NCI-H1694 treated with DMSO at 0.1 percent for 48 hours (cell line): ENCODE measurements at places on chromosomes 12 and 14.

DNA sequence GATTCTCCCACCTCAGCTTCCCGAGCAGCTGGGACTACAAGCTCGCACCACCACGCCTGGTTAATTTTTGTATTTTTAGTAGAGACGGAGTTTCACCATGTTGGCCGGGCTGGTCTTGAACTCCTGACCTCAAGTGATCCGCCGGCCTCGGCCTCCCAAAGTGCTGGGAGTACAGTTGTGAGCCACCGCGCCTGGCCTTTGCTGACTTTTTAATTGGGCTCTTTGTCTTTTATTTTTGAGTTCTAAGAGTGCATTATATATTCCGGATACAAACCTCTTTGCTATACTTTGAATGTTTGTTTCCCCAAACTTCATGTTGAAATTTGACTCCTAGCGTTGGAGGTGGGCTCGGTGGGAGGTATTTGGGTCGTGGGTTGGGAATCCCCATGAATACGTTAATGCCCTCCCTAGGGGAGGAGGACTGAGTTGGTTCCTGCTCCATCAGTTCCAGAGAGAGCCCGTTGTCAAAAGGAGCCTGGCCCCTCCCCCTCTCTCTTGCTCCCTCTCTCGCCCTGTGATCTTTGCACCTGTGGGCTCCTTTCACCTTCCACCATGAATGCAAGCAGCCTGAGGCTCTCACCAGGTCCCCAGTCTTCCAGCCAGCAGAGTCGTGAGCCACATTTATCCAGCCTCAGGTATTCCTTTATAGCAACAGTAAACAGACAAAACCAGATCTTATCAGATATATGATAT lies 103.2 kb upstream of the EVL start:
- no peak for DNase-seq

GRCh38 chr12:34402228-34402898 lies 380.1 kb downstream of the ALG10 start:
- DNase-seq = no peak

GRCh38 chr14:33393231-33393894 lies 454.7 kb downstream of the NPAS3 start:
- DNase-seq = no peak

DNA sequence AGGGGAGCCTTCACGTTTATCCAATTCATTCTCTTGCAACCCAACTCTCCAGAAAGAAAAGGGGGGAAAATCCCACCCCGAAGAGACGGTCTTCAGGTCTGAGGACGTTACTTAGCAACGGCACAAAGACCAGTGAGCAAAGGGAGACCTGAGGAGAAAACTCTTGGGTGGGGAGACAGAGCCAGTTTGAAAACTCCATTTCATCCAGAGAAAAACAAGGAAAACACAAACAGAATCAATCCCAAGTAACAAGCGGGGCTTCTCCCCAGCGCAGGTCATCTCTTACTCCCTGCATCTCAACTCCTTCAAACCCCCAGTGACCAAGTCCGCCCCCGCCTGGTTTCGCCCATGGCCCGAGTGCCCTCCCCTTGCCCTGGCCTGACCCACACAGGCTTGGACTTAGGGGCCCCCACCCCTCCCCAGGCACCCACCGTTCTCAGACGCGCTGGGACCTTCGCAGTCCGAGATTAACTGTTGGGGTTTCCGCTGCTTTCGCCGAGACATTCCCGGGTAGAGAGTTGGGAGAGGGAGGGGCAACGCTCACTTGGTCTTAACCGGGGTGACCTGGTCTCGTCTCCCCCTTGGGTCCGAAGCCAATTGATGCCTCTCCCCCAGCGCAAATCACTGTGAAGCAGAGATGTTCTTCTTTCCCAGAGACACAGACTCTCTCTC lies 10.4 kb upstream of the SALL2 start:
- no peak for DNase-seq

DNA sequence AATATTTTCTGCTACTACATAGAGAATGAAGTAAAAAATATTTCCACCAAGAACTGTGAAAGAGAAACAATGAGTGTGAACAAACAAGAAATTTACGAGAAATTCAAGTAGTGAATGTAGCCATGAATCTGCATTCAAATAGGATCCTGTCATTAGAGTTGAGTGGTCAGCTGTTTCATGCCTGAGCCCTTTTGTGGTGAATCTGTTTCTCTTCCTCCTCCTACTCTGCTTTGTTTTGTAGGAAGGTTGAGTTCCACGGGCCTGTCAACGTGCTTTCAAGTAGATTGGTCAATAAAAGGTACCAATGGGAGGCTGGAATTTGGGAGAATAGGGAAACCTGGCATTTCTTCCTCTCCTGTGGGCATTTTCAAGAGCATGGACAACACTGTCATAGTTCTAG lies 1749.6 kb upstream of the FLRT2 start:
- no peak for DNase-seq

- no peak for DNase-seq
Observed at GRCh38 chr12:70711831-70712230, 74.6 kb upstream of the PTPRB start.

- DNase-seq = no peak
Observed at GRCh38 chr12:69338120-69338859, 9.9 kb upstream of the LYZ start.

DNA sequence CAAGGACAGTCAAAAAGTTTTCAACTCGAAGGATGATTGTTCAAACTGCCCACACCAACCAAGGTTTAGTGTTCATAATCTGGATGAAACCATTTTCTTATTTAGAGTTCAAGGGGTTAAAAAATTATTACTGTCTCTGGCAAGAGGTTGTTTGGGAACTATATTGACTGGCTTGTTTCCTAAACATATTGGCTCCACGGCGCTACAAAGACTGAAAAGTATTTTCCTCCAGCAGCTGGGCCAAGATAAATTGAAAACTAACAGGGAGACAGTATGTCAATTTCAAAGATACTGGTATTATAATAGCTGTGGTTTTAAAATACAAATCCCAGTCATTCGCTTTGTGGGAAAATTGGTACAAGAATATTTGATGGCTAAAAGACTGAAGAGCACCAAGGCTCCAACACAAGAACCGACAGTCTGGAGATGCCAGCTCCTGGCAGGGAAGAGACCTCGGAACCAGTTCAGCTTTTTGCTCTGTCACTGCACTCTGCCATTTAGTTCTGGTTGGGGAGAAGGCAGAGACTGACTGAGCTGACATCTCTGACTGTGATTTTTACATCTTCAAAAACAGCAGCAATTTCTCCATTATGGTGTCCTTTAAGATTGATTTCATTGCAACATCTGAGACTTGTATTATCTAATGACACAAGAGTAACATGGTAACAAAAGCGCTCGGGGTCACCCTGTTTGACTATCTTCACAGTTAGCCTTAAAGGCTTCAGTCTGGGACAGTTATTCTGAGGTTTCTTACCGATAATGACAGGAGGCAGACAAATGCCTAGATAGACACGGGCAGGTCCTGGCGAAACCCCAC lies 62.0 kb downstream of the ST8SIA1 start:
- no peak for DNase-seq

GRCh38 chr14:64758025-64758521 lies 53.8 kb downstream of the PLEKHG3 start:
- DNase-seq = no peak

DNA sequence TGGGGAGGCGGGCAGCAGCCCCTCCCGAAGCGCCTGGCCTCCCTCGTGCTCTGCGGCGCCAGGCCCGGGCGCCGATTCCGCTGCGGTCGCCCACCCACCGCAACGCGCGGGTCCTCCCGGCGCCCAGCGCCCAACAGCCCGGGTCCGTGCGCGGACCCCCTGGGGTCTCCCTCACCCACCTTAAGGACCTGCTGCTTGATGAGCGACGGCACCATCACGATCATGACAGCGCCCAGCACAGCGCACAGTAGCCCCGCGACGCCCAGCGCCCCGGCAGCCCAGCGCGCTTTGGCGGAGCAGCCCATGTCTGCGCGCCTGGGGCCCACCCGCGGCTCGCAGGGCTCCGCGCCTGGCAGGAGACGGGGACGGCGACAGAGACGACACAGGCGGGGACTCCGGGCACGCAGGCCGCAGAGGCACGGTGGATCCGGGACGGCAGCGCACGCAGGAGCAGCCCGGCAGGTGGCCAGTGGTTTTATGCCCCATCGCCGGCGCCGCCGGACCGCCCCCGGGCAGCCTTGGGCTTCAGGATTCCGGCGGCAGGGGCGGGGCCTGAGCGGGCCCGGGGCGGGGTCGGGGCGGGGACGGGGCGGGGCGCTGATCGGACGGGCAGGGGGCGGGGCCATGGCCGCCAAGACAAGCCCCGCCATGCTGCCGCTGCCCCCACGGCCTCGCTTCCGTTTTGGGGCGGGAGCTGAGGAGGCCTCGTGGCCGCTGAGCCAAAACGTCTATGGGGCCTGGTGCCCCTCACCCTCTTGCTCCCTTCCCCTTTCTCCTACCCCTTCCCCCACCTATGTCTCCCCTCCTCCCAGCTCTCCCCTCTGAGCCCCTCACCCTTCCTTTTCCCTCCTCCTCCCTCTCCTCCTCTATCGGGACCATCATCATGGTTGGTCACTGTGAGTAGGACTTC lies at the start of gene SCARB1:
TSS of gene SCARB1 (minus strand) at position 449 of the 910 bp plus-strand sequence. CDS start at position 305, 144 bp downstream.
- peak; percentile 59 for DNase-seq

- DNase-seq = peak; percentile 26
Observed at GRCh38 chr14:64800000-64800399, 79.7 kb downstream of the SPTB start.

DNA sequence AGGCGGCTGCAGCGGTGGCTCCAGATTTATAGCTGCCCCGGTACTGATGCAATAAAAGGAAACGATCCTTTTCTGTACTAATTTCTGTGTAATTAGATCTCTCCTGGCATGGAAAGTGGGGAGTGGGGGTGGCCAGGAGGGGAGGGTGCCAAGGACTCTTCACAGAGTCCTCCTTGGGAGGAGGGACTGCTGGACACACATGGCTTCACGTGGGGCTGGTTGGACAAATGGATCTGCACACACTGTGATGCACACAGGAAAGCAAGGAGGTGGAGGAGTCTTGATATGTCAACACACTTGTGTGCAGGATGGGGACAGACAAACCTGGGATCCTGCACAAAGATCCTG lies 23.8 kb upstream of the ATP5MC2 start:
- DNase-seq = no peak

- no peak for DNase-seq
Observed at GRCh38 chr14:105739331-105740102, 213.1 kb downstream of the TMEM121 start.
